ENCODE measurements at places on chromosomes 5 and 9. TPM values are rescaled to one million over a fixed set of nuclear protein-coding genes. Genes with fewer than 3 reads are reported as not detected.

The TRPM3 gene
- 0.45 TPM for total RNA-seq

The NSG2 gene
- total RNA-seq: 0.13 TPM

The ACTBL2 gene
- not detected for total RNA-seq

The IL3 gene
- total RNA-seq: not detected

The SV2C gene
- total RNA-seq: not detected

The CD274 gene
- total RNA-seq: 0.78 TPM

The OR1L8 gene
- not detected for total RNA-seq

The DCTN3 gene
- total RNA-seq: 57.2 TPM

The PCDHB5 gene
- 0.36 TPM for total RNA-seq

The CNTNAP3 gene
- total RNA-seq: 0.37 TPM

The VCAN gene
- total RNA-seq: 137 TPM

Measured in myocyte (in vitro differentiated cells).